ENCODE measurements at places on chromosomes 12 and 14.

GRCh38 chr14:59148334-59148900 lies 40.0 kb upstream of the DAAM1 start:
- no peak for DNase-seq

DNA sequence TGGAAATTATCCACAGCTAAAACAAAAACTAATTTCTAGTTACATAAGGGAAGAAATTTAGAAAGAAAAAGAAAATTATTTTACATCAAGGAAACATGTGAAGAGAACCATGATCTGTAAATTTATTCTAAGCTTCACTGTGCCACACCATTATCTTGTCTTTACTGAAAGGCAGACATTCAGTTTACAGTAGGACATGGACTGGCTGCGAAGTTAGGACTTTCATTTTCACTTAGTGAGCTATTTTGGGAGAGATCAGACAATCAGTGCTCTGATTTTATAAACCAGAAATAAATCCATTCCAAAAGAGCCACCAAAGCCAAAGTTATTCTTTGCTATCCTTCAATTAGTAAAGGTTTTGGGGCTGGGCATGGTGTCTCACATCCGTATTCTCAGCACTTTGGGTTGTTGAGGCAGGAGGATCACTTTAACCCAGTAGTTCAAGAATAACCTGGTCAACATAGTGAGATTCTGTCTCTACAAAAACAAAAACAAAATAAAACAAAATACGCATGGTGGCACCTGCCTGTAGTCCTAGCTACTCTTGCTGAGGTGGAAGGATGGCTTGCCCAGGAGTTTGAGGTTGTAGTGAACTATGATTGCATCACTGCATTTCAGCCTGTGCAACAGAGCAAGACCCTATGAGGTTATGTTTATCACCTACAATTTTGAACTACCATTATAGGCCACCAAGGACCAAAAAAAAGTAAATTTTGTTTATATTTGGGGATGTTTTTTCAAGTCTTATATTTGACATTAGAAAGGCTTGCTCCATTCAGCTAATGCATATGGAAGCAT lies 1084.8 kb upstream of the ATXN7L3B start:
- DNase-seq: no peak

DNA sequence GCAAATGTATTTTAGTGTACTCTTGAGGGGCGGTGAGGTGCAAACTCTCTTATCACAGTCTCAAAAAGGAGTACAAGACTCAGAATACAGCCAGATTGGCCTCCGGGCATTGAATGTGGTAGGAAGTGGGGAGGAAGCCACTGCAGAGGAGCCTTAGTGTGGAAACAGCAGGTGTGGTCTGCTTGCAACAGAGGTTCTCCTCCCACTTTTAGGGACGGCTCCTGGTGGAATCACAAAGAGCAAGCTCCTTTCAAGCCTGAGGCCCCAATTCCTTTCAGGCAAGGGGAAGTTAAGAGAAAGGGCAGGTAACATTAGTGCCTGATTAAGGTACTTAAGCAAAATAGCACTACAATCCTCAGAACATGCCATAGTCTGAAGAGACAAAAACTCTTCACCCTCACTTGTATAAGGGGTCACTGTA lies 23.7 kb upstream of the SLC2A3 start:
- peak; percentile 88 for DNase-seq

- DNase-seq: peak; percentile 32
These were observed 994 bp downstream of the SRP54 start for GRCh38 chr14:34983786-34984185.

Measured in hematopoietic multipotent progenitor cell treated with erythropoietin and hydrocortisone succinate and interleukin-3 and kit ligand, for 4 days (in vitro differentiated cells).